NCI-H1436 treated with DMSO at 0.1 percent for 48 hours (cell line): ENCODE measurements at places on chromosomes 11 and 22.
A peak's percentile ranks its signal among the peaks of the same experiment; 100 is the strongest.

DNA sequence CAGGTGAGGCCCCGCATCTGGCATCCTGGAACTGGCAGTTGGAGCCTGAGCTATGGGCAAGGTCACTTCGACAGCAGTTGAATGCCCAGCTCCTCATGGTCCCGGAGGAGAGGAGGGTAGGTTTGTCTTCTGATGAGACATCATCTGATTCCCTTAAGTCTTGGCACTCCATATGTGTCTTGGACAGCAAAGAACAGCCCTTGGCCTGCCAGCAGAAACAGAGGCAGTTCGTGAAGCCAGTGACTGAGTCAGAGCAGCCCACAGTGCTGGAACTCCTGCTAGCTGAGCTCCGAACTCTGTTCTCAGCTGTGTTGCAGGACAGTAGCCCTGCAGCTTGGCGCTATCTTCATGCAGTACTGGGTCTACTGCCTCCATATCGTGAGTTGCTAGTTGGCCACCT lies 1.0 kb downstream of the DNHD1 start:
- no peak for DNase-seq

GRCh38 chr22:44211256-44211945 lies 30.7 kb downstream of the PARVG start:
- DNase-seq: no peak

- DNase-seq: no peak
These were observed 20.7 kb upstream of the MMP7 start for GRCh38 chr11:102551169-102551781.

- peak; percentile 96 for DNase-seq
These were observed 11.2 kb upstream of the MALAT1 start for GRCh38 chr11:65487467-65488272.

- no peak for DNase-seq
These were observed 1.3 kb upstream of the OR56A3 start for GRCh38 chr11:5940748-5941147.

DNA sequence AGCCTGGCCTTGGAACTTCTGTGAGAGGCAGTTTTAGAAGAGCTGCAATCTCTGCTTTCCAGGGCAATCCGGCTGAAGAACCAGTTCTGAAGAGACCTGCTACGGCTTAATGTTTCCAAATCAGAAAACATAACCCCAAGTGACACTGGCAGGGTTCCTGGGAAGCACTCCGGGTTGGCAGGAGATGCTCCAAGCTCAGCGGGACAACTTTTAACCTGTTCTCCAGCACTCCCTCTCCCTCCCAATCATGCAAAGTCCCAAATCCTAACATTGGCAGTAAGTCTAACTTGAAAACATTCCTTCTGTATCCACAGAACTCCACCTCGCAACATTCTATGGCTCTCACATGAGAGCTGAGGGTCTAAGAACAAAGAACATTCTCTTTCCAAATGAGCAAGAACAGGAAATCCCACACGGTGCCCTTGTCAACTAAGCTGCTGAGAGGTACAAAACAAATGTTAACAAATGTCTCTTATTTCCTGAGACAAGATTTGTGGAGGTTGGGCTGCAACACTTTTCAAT lies 48.5 kb upstream of the MN1 start:
- DNase-seq: no peak

DNA sequence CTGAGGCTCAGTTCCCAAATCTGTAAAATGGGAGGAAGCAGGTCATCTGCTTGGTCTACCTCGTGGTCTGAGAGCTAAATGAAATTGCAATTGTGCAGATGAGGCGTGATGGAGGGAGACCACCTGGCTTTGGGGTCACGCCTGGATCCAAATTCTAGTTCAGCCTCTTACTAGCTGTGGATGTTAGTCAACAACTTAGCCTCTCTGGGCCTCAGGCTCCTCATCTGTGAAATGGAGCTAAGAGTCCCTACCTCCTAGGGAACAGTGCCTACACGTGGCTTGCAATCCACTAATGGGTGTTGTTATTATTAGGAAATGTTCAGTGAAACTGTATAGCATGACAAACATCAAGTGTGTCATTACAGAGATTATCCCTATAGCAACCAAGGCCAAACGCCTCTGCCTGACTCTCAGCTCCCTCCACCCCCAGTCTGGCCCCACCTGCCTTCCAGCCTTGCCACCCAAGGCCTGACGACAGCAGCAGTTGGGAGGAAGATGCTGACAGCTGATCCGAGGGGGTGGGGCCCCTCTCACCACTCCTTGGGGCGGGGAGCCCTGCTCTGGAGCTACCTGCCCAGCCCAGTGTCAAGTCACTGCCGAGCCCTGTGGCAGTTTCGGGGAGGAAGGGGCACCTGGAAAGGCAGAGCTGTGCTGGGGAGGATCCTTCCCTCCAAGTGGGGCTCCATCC lies 1.7 kb upstream of the RHOD start:
- no peak for DNase-seq
